ENCODE measurements at places on chromosomes 16 and 17.

DNA sequence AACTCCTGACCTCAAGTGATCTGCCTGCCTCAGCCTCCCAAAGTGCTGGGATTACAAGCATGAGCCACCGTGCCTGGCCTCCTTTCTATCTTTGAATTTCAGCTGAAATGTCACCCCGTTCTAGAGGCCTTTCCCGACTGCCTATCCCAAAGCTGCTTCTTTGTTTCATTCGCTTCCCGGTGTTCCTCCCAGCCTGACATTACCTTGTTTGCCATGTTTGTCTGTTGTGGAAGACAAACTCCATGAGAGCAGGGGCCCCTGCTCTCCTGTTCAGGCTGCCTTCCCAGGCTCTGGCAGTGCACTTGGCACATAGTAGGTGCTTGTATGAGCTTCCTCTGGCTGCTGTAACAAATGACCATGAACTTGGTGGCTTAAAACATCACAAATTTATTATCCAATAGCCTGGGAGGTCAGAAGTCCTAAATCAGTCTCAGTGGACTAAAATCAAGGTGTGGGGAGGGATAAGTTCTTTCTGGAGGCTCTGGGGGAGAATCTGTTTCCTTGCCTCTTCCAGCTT, 2.6 kb upstream of the CCL22 start:
- DNase-seq, result no peak

DNA sequence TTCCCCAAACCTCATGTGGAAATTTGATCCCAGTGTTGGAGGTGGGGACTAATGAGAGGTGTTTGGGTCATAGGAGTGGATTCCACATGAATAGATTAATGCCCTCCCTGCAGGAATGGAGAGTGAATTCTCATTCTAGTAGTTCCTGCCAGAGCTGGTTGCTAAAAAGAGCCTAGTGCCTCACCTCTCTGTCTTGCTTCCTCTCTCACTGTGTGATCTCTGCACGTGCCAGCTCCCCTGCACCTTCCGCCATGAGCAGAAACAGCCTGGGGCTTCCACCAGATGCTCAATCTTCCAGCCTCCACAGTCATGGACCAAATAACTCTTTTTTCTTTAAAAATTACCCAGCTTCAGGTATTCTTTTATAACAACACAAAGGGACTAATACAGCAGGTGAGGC, 72.9 kb upstream of the CLEC3A start:
- no peak for DNase-seq

- no peak for DNase-seq
Observed at GRCh38 chr17:61378658-61379456, 20.8 kb upstream of the TBX2 start.

DNA sequence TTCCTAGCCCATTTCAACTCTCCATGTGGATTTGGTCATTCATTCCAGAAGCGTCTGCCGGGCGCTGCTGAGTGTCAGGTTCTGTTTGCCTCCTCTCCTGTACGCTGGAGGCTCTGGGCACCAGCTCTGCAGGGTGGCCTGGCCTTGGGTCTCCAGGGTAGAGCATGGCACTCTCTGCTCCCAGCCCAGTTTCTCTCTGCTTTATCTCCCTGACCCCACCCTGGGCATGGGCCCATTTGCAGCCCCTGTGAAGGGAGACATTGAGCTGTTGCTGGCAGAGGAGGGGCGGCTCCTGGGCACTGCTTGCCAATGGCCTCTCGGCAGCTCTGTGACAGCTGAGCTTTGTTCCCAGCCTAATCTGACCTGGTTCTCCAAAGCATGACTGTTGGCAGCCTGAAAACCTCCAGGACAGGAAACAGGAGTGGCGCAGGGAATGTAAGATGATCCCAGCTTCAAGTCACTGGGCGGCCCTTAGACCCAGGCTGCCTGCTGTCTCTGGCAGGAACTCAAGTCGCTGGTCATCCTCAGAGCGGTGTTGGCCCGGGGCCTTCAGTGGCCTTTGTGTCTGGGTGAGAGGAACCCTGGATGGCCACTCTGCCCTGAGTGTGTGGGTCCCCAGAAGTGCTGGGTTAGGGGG, 146.8 kb downstream of the SEC14L1 start:
- DNase-seq, result no peak

DNA sequence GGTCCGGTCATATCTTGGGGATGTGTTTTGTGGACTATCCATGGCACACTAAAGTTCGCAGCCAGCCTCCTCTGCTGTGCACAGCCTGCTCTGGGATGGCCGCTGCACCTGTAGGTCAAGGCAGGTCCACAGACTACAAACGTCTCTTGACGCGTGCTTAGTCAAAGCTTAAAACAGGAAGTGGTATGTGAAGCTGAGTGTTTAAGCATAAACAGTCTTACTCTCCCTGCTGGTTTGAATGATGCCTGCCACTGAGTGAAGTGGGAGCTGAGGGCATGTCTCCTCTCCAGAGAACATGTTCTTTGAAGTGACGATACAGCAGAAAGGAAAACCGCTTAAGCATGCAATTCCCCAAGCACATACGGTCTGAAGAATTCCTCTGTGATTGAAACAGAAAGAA, 365.6 kb downstream of the SLC39A11 start:
- no peak for DNase-seq

DNA sequence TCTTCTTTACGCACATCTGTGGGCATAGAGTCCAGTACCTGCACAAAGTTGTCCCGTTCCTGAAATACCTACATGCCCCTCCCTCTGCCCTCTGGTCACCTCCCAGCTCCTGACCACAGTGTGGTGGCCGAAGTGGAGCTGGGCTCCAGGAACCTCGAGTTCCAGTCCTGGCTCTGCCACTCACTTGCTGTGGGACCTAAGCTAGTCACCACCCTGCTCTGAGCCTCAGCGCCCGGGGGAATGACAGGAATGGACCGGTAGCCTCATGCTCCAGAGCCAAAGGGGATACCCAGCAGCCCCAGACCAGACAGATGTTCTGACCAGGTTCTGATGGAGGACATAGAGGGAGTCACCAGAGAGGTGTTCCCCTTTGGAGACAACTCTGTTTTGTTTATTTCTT, 26.7 kb upstream of the ITGA3 start:
- no peak for DNase-seq

- no peak for DNase-seq
Observed at GRCh38 chr17:51818777-51819176, 339.7 kb downstream of the CA10 start.

DNA sequence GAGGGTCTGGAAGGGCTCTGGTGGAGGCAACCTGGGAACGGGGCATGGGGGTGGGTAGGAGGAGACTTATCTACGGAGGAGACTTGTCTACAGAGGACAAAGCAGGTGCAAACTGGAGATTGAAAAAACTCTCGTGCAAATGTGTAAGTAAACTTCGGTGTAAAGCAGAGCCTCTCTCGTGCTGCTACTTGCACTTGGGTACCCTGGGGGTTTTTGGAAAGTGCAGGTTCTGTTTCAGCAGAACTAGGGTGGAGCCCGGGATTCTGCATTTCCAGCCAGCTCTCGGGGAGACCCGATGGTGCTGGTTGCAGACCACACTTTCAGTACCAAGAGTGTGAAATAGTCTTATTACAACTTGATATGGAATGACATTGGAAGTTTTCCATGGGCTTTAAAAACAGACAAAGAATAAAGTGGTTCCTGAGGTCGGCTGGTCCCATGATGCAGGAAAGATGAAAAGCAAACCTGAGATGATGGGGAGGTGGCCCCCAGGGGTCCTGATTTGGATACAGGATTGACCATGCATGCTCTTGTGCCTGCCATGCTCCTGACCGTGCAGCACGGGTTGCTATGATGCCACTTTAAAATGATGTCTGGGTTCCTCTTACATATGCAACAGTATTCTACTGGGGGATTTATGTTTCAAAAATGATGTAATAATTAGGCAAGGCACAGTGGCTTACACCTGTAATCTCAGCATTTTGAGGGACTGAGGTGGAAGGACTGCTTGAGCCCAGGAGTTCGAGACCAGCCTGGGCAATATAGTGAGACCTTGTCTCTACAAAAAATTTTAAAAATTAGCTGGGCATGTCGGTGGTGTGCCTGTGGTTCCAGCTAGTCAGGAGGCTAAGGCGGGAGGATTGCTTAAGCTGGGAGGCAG, 69.3 kb downstream of the IRF8 start:
- no peak for DNase-seq
